ENCODE measurements at places on chromosomes 4 and X. TPM values are rescaled to one million over a fixed set of nuclear protein-coding genes. Genes with fewer than 3 reads are reported as not detected.

- no peaks in the 10 kb centered on the region for H3K4me1 ChIP-seq
- no peak for DNase-seq
- no peak overlapping the region for H3K4me3 ChIP-seq
- no peak overlapping the region for H3K27ac ChIP-seq
- H3K27me3 ChIP-seq: no peaks in the 10 kb centered on the region
These were observed 965.3 kb downstream of the CCSER1 start for GRCh38 chr4:91092398-91092980.

- H3K27me3 ChIP-seq: no peaks in the 10 kb centered on the region
- no peaks in the 10 kb centered on the region for H3K36me3 ChIP-seq
- no peak for DNase-seq
These were observed 8.2 kb downstream of the ARHGAP4 start for GRCh38 chrX:153917869-153918268.

Gene COX7B2
- total RNA-seq: not detected

Gene PLAC8
- total RNA-seq: 23.0 TPM

All from Caco-2 (cell line).